ENCODE measurements at places on chromosomes 11 and 22. TPM values are rescaled to one million over a fixed set of nuclear protein-coding genes. Genes with fewer than 3 reads are reported as not detected.

GRCh38 chr22:49619301-49619700, 208.4 kb downstream of the BRD1 start:
- DNase-seq, result no peak

IFITM1 gene
- 320 TPM for total RNA-seq

- DNase-seq, result no peak
These were observed 1350.5 kb downstream of the BRD1 start for GRCh38 chr22:48477031-48477721.

DNA sequence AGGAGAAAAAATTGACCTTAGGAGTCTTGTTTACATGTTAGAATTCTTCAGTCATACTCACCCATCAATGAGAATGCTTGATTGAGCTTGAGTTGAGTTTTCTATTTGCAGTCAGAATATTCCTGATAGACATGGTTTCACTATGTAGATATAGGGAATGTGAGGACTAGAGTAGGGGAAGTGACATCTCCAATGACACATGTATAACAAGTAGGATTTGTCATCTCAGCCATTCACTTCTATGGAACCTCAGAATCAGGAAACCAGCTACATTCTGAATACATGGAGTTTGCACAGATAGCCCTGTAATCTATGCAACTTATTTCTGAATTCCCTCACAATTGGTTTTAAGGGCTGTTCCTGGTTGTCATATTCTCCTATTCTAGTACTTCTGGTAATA, 20.1 kb upstream of the OR9Q1 start:
- DNase-seq, result no peak

MAJIN gene
- not detected for total RNA-seq

DNA sequence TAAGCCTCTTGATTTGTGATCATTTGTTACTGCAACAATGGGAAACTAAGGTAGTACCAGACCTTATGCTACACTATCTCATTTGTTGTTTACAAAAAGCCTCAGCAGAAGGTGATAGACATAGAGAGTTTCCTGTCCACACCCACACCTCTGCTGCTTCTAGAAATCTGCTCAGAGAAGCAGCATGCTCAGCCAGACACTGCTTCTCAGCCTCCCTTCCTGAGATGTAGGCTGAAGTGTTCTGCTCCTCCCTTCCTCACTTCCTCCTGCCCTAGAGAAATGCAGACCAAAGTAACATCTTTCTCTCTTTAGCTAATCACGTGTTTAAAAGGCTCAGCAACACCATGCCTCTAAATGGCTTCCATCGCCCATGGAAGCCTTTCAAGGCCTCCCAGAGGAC, 88.4 kb downstream of the SLC1A2 start:
- DNase-seq, result peak; percentile 60

GRCh38 chr22:40533712-40534378, 102.7 kb downstream of the MRTFA start:
- DNase-seq, result peak; percentile 37

DNA sequence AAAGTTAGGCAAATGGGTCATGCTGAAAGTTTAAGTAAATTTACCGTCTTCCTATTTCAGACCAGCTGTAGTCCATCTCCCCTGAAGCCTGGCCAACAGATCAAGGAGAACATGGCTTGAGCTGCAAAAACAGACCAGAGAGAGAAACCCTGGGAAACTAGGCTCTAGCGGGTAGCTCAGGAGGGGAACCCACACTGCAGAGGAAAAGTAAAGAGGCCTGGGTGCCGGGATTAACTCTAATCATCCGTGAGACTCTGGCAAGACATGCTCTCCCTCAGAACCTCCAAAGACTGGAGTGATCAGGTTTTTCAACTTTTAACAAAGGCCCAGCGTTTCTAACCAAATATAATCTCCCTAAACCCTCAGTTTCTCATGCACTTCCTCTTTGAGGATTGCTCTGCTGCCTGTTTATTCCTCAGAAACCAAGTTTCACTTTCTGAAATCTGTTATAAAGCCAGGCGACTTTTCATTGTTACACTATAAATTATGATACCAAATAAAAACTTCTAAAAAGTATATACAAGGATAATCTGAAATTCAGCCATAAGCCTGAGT, 67.5 kb downstream of the GAB2 start:
- no peak for DNase-seq

- no peak for DNase-seq
These were observed 77.2 kb upstream of the UBASH3B start for GRCh38 chr11:122578171-122578825.

AAMDC gene
- 4.8 TPM for total RNA-seq

DNA sequence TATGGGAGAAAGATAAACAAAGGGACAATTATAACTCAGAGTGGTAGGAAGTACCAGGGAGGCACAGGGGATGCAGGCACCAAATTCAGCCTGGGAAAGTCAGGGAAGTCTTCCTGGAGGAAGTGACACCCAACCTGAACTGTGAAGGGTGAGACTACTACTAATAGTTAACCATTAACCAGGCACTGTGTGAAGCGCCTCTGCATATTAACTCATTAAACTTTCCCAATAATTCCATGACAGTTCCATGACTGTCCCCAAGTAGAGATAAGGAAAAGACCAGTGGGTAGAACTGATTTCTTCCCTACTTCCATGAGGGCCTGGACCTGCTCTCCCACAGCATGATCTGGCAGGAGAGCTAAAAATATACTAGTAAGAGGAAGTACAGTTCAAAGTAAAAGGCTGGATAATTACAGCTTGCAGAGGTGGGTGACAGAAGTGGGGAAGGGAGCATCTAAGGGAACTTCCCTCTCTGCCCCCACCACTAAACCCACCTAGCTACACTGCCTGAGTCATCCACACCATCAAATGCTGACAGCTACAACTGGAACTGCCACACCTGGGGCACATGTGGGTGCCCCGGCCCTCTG, 4.7 kb upstream of the AP1B1 start:
- DNase-seq, result no peak

DNA sequence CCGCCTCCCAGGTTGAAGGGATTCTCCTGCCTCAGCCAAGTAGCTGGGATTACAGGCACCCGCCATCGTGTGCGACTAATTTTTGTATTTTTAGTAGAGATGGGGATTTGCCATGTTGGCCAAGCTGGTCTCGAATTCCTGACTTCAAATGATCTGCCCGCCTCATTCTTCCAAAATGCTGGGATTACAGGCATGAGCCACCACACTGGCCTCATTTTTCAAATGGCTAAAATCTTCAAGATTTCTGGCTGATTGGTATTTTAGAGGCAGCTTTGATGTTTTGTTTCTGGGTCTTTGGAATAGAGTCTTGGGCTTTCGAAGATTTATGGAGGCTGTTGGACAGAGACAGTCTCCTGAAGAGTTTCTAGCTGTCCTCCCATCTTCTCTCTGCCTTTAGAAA, 5.8 kb upstream of the SLC3A2 start:
- no peak for DNase-seq

ACTN3 gene
- not detected for total RNA-seq

DNA sequence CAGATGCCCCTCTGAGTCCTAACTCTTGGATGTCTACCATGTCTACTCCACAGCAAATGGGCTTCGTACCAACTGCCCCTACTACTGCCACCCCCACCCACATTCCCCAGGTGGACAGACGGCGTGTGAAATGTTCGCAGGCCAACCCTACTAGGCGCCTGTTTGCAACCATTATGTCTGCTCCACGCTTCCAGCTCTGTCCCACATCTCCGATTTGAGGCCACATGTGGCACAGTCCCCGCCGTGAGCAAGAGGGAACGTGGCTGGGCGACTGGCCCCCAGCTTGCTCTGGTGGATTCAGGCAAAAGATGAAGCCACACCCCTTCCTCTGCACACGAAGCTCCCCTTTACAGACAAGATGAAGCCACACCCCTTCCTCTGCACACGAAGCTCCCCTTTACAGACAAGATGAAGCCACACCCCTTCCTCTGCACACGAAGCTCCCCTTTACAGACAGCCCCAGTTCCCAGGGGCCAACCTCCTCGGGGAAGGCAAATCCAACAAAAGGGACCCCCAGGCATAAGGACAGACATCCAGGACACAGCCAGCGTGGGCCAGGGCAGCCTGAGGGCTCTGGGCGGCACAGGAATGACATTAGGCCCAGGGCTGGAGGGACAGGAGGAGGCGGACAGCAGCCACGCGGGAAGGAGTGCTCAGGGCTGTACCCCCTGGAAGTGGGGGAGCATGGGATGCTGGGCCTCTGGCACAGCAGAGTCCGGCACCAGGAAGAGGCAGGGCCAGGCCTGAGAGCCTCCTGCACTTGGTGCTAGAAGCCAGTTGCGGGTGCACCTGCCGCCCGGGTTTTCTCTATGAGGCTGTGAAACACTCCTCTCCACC, 106.2 kb downstream of the SHANK2 start:
- DNase-seq, result no peak

- no peak for DNase-seq
These were observed 42.8 kb downstream of the GLYAT start for GRCh38 chr11:58688789-58689503.

USP2 gene
- 1.6 TPM for total RNA-seq

ARL2 gene
- 16.5 TPM for total RNA-seq

APOBEC3G gene
- total RNA-seq, result 49.0 TPM

- no peak for DNase-seq
These were observed 23.0 kb downstream of the CRKL start for GRCh38 chr22:20940186-20940651.

- no peak for DNase-seq
These were observed 12.3 kb downstream of the ARFGAP3 start for GRCh38 chr22:42844756-42845155.

- no peak for DNase-seq
These were observed 628.1 kb downstream of the METTL15 start for GRCh38 chr11:28736256-28736655.

OR51B2 gene
- not detected for total RNA-seq

GRCh38 chr22:49326558-49326957, 501.1 kb downstream of the BRD1 start:
- no peak for DNase-seq

DNA sequence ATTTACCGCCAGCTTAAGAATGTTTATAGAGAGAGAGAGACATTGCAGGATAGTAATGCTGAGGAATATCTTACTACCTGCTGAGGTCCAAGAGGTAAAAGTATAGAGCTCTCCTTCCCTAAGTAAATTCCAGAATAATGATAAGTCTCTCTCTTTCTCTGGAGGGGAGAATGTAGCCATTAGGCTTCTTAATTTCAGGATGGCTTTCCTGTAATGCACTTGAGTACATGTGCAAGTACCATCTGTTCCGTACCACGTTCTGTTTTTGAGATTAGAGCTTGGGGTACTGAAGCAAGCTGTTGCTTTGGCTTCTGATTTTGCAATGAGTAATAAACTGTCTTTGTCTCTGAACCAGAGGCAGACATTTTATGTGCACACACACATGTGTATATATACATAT, 1314.0 kb downstream of the JRKL start:
- DNase-seq, result no peak

DNA sequence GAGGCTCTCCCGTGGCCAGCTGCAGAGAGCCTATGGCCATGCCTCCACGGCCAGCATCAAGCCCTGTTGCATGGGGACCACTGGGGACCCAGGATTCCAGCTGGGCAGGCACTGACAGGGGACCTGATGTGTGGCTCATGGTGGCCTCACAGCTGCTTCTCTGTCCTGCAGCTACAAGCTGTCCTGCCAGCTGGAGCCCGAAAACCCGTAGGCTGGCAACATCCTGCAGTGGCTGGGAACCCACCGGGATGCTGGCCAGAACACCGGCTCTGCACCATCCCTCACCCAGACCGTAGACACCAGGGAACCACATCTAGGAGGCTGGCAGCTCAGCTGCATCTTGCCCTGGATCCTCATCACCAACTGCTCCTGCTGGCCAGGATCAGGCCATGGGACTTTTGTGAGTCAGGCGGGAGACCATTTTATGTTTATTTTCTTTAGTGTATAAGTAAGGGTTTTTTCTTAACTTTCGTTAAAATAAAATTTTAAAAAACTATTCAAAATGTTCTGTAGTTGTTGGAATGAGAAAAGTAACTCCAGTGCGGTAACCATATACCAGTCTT, 7.9 kb downstream of the RGL4 start:
- no peak for DNase-seq

SLC16A8 gene
- total RNA-seq, result not detected

CYTH4 gene
- 153 TPM for total RNA-seq

GRCh38 chr22:47355776-47356510, 593.5 kb downstream of the TBC1D22A start:
- no peak for DNase-seq

DNA sequence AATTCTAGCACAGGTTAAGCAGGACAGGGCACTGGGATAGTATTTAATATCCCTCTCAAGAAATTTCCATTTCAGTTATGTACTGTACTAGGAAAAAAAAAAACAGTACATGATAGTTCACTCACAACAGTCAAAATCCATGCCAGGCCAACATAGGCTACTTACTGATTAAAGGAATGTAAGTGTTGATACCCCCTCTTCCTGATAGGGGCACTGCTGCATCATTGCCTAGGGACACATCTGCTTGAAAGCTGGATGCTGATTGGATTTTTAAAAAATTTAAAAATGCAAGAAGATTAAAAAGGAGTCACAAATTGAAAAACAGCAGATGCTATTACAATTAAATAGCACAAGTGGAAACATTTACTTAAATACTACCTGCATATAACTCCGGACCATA, 43.4 kb downstream of the APOL5 start:
- no peak for DNase-seq

- DNase-seq, result no peak
These were observed 1.6 kb downstream of the CRACR2B start for GRCh38 chr11:829176-829846.

HBG1 gene
- total RNA-seq, result not detected

- DNase-seq, result no peak
These were observed 42.1 kb downstream of the CLMP start for GRCh38 chr11:123152951-123153350.

Data from CD4-positive, CD25-positive, alpha-beta regulatory T cell (primary cell).